ENCODE measurements at places on chromosomes 4 and X. TPM values are rescaled to one million over a fixed set of nuclear protein-coding genes. Genes with fewer than 3 reads are reported as not detected.

The MAGEB17 gene
- total RNA-seq, result not detected

- no peak for DNase-seq
Measured at GRCh38 chr4:184510401-184510800, 36.1 kb upstream of the IRF2 start.

- no peak for DNase-seq
Measured at GRCh38 chr4:47084111-47084510, 52.7 kb downstream of the GABRB1 start.

- no peak for DNase-seq
Measured at GRCh38 chrX:46730765-46731164, 28.2 kb downstream of the SLC9A7 start.

The DCLK2 gene
- total RNA-seq, result 14.0 TPM

- DNase-seq, result no peak
Measured at GRCh38 chr4:107870916-107871786, 46.4 kb downstream of the SGMS2 start.

GRCh38 chr4:184074677-184075388 is 142.8 kb downstream of the ENPP6 start:
- no peak for DNase-seq

The ASB12 gene
- 0.14 TPM for total RNA-seq

DNA sequence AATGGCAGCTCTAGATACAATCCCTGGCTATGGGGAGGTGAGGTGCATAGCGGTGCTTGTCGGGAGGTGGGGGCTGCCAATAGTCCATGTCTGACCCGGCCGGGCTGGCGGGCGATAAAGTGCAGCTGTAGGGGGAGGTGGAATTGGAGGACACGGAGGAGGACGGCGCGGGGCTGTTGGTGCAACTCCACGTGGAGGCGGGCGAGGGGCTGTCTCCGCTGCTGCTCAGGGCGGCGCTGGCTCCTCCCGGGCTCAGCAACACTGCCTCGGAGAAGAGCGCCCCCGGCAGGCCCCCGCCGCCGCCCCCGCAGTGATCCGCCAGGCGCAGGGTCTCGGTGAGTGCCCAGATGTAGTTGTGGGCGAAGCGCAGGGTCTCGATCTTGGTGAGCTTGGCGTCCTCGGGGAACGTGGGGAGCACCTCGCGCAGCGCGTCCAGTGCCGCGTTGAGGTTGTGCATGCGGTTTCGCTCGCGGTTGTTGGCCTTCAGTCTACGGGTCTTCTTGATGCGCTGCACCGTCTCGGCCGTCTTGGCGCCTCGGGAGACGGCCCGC is 1.3 kb downstream of the NEUROG2 start:
- no peak for DNase-seq

- DNase-seq, result no peak
Measured at GRCh38 chr4:129246910-129247461, 151.0 kb downstream of the C4orf33 start.

The GDPD2 gene
- 0.32 TPM for total RNA-seq

GRCh38 chr4:666436-666810 is 7.7 kb downstream of the ATP5ME start:
- no peak for DNase-seq

GRCh38 chr4:35503435-35503834 is 740.9 kb downstream of the ARAP2 start:
- DNase-seq, result no peak

- no peak for DNase-seq
Measured at GRCh38 chrX:69229436-69229835, 64.2 kb upstream of the PJA1 start.
